ENCODE measurements at places on chromosomes 16 and 17.

- DNase-seq, result no peak
Observed at GRCh38 chr16:86882586-86883280, 304.4 kb downstream of the FOXL1 start.

- DNase-seq, result no peak
Observed at GRCh38 chr17:4199818-4200402, 56.9 kb downstream of the CYB5D2 start.

DNA sequence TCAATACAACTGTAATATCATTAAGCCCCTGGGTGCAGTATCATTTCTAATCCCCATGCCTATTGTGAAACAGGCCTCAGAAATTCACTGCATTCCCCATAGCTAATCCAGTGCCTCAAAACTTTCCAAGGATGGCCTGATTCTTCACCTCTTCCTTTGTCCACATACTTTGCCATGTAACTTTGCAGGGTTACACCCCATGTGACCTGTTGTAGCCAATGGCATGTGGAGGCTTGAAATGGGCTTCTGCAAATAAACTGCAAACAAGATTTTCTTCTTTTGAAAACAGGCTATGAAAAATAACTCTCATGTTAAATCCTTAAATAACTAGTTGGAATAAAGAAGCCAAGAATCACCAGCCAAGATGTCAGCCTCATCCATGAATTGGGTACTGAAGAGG, 35.9 kb downstream of the ABCA10 start:
- DNase-seq, result no peak

GRCh38 chr17:313911-314613, 38.5 kb downstream of the RPH3AL start:
- no peak for DNase-seq

DNA sequence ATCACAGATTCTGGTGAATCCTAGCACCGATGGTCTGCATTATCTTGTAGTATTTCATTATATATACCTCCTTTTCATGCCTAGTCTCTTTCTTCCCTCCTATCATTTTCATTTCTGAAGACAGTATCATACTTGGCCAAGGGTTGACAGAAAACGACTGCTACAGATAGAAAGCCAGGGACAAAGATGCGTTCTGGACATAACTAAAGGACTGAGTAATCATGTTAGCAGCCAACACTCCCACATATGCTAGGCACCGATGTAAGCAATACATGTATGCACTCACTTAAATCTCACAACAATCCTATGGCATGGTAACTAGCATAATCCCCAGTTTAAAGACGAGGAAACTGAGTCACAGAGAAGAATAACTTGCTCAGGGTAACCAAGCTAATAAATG, 22.9 kb downstream of the RDM1 start:
- no peak for DNase-seq

DNA sequence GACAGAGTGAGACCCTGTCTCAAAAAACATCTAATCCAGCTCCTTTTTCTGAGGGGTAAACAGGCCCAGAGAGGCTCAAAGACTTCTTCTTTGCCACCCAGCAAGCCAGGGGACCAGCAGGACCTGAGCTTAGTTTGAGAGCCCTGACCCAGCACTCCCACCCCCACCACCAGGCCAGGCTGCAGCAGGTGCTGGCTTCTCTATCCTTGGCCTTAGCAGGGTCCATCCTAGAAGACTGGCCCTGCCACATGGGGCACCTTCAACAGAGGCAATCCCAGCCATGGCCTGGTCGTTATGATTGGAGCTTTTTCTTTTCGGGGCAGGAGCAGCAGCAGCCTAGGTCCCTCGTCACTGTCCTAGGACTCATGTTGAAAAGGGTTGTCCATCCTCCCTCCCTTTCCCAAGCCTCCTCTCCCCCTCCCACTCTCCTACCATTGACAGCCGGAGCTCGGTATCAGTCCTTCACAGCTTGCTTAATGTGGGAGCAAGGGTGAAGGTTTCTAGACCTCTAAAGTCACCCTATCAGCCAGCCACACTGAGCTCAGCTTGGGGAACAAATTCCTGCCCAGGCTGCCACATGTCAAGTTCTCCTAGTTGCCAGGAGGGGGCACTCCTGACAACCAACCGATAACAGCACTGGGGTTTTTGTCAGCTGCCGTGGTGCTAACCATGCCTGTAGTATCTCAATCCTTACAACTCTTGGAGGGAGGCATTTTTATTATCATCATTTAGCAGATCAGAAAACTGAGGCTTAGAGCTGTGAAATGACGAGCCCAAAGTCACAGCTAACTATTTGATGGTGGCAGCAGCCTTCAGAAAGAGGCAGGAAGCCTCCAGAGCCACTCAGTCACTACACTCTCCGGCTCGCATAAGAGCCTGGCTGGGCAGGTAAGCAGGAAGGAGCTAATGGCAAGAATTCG, 11.2 kb downstream of the MRPL27 start:
- DNase-seq, result peak; percentile 40

DNA sequence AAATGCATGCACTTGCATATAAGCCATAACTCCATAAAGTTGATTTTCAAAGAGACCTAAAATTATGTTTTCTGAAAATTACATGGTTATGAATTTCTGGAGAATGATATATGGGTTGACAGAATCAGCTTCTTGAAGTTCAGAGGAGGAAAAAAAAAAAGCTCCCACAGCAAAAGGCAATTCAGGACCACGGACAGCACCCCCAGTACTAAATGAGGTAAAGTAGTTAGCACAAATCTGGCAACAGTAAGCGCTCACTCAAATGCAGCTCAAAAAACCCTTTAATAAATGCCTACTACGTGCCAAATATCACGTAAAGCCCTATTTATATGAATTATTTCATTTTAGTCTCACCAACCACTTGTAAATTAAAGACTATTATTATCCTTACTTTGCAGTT, 135.2 kb downstream of the SHISA9 start:
- DNase-seq, result no peak

GRCh38 chr17:82985973-82986372, 93.4 kb upstream of the METRNL start:
- DNase-seq, result peak; percentile 45

- no peak for DNase-seq
Observed at GRCh38 chr17:81991684-81992305, 14.4 kb downstream of the ASPSCR1 start.

DNA sequence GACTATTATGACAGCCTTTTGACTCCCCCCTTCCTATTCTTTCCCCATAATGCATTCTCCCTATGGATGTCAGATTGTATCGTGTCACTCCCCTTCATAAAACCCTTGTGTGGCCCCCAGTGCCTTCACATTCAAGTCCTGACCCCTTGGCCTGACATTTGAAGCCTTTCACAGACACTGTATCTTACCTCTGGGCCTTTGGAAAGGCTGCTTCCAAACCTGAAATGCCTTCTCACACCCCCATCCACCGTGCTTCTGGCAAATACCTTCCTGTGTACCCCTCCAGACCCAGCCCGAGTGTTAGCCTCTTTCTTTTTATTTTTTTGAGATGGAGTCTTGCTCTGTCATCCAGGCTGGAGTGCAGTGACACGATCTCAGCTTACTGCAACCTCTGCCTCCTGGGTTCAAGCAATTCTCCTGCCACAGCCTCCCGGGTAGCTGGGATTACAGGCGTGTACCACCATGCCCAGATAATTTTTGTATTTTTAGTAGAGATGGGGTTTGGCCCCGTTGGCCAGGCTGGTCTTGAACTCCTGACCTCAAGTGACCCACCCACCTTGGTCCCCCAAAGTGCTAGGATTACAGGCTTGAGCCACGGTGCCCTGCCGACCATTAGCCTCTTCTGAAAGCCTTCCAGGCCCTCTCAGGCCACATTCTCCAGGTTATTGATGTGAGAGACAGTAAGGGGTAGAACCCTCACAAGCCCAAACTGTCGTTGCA, 2.1 kb downstream of the ARMC5 start:
- DNase-seq, result no peak

GRCh38 chr16:86066811-86067210, 167.8 kb downstream of the IRF8 start:
- no peak for DNase-seq

GRCh38 chr16:54135361-54136275, 151.0 kb downstream of the IRX3 start:
- DNase-seq, result no peak

- no peak for DNase-seq
Observed at GRCh38 chr16:68564382-68564985, 25.4 kb downstream of the ZFP90 start.

DNA sequence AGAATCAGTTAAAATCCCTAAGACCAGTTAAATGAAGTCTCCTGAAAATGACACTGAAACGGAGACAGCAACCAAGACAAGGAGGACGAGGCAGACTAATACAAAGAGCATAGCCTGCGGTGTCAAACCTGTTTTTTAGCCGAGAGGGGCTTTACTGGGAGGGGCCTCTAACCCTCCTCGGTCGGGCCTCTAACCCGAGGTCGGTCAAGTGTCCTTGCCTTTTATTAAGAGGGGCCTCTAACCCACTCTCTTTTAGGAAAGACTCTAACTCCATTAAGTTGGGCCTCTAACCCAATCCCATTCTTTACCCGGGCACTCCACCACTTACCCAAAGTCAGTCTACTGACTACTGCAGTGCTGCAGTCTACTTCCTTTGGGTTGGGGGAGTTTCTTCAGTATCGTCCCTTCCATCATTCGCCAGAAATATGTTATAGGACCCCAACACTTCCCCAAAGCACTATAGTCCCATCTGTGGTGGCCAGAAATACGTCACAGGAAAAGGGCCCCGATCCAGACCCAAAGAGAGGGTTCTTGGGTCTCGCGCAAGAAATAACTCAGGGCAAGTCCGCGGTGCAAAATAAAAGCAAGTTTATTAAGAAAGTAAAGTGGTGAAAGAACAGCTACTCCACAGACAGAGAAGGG, 39.2 kb upstream of the ARL4D start:
- DNase-seq, result no peak

- no peak for DNase-seq
Observed at GRCh38 chr16:152141-153128, at the start of gene HBZ. HBZ (plus strand) TSS chr16:152644; CDS start chr16:152910, 266 bp downstream.

- no peak for DNase-seq
Observed at GRCh38 chr17:35057332-35057915, 6.1 kb downstream of the RFFL start.

- no peak for DNase-seq
Observed at GRCh38 chr17:41705271-41705991, 6.7 kb upstream of the GAST start.

- no peak for DNase-seq
Observed at GRCh38 chr16:649631-650030, 466 bp downstream of the WDR90 start.

DNA sequence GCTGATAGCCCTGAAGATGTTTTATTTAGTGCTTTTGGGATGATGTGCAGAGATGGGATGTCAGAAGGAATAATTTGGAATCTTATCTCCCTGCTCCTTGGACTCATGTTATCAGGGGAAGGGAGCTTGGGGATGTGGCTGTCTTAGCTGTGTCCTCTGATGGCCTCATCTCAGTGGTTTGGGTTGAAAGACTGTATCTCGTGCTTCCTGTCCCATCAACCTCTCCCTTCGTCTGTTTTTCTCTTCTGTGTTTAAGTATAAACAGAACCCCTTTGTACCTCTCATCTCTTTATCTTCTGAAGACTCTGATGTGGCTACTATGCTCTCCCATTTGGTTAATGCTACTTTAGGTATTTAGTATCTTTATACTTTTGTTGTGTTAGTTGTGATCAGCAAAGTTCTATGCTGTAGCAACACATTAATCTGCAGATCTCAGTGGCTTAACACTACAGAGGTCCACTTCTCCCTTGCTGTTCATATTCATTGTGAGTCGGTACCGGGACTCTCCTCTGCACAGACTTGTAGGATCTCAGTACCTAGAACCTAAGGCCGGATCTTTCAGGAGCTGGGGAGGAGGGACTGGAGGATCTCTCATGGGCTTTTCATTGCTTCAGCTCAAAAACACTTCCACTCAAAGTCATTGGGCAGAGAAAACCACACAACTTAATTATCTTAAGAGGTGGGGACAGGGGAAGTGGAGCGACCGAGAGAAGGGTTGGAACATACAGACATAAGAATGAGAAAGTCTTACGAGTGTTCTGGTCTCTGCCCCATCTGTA, 28.8 kb downstream of the PRKCA start:
- DNase-seq, result no peak

DNA sequence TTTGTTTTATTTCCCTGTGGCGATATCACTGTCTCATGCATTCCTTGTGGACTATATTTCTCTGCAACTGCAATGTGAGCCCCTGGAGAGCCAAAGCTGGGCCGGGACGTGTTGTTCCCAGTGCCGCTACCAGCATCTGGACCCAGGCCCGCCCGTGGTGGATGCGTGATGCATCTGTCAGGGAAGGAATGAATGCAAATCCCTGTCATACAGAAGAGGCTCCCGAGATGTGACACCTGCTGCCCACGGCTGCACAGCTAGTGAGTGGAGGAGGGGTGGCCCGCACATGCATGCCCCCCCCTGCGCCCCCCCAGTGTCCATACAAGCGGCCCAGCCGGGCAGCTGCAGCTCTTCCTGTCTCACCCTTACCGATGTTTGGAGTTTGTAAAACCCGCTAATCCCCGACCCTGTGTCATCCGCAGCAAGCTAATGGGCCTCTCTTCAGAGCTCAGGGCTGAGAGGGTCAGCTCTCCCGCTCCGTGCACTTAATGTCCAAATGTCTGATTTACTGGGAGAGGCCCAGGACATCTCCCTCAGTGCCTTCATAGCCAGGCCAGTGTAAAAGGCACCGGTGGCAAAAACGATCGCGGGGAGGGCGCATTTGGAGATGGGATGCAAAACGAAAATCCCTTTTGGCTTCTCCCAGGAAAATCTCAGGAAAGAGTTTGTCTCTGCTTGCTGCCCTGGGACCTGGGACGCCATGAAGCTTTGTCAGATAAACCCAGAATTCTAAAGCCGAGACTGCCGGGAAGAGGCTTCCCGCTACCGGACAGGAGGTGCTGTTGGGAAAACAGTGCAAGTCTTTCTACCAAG, 91.8 kb downstream of the FOXL1 start:
- DNase-seq, result no peak

DNA sequence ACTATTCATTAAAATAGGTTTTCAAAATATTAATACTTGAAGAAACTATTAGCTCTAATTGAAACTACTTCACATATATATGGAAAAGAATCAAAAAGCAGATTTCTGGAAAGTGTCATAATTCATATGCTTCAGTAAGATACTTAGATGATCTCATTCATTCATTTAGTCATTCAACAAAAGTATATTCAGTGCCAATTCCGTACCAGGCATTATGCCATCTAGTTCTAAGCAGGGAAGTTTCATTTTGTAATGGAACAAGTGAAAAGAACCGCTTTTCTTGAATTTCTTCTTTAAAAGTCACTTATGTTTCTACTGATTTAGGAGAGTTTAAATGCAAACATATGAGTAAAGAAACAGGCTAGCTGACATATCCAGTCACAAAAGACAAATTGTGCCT, 118.3 kb upstream of the FAM20A start:
- DNase-seq, result no peak

GRCh38 chr17:5668557-5669138, 84.3 kb upstream of the NLRP1 start:
- no peak for DNase-seq

Data from T-helper 17 cell (primary cell).